ENCODE measurements at places on chromosomes 12 and 14.
A peak's percentile ranks its signal among the peaks of the same experiment; 100 is the strongest.

DNA sequence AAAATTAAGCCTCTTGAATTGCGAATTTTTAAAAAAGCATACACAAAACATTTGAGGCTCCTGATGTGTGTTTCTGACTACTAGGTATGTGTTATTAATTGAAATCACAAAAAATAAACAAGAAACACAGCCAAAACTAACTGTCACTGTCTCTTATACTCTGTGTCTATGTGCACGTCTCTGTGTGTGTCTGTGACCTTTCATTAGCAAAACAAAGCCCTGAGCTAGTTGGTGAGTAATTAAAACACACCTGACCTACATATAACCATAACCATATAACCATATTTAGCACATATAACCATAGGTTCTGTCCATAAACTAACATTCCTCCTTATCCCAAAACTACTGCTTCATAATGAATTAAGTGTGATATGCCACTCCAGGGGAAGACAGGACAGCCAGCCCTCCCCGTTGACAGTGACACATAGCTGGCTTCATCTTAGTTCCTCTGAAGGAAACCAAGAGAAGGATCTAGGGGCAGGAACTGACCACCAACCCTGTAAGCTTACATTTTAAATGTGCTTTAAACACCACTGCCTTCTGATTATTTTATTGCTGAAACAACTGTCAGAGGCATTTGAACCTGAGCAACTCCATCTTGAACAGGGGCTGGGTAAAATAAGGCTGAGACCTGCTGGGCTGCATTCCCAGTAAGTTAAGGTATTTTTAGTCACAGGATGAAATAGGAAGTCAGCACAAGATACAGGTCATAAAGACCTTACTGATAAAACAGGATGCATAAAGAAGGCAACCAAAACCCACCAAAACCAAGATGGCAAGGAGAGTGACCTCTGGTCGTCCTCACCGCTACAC is 106.7 kb downstream of the PPP2R5E start:
- no peak for DNase-seq

GRCh38 chr12:109863847-109864712 is 16.3 kb downstream of the GLTP start:
- DNase-seq = no peak

DNA sequence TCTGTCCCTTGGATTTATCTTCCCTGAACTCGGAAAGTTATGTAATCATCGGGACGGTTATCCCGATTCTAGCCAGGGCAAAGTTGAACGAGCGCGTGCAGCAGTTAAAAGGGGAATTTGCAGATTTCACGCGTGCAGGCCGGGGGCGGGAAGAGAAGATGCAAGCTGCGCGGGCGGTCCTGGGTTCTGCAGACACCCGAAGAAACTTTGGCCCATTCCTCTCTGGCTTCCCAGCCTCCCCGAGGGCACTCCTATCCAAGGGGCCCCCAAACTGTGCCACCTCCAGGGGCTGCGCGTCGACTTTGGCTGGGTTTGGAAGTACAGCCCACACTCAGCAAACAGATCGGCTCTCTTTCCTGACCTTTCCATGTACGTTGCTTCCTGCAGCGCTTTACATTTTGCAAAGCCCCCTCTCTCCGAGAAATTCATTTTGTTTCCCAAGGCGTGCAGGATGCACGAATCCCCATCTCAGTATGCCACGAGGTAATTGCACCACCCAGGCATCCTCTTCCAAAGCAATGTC is 941 bp upstream of the PPP1CC start:
- DNase-seq = peak; percentile 54

- peak; percentile 91 for DNase-seq
Observed at GRCh38 chr14:31068235-31068634, 42.1 kb upstream of the STRN3 start.

DNA sequence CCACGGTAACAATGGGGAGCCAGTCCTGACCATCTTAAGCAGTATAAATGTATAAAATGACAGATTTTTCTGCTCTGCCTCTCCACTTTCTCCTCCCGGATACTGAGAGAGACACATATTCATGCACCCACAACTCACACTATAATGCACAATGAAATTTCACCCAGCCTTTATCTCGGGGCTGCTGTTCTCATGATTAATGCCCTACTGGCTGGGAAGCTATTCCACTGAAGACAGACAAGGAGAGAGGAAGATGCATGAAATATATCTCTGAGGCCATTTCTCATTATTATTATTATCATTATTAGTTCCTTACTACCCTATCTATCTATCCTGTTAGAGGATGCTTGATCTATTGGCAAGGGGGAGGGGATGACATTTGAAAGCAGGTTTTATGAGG is 501.7 kb downstream of the DIO2 start:
- DNase-seq = no peak

DNA sequence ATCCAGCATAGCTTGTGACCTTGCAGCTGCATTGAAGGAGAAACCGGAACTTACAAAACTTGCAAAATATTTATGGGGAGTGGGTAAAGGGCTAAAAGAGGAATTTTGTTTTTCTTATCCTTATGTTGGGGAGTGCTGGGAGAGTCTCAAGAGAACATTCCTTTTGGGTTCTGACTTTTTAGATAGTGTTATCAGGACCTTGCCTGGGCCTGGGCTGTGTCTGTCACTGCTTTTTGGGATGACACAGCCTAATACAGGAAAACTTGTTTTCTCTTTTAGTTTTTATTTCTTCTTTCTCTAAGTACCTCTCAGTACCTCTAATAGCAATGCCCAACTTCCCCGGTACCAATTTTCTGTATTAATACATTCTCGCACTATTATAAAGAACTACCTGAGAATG is 850.6 kb downstream of the RPS29 start:
- no peak for DNase-seq

DNA sequence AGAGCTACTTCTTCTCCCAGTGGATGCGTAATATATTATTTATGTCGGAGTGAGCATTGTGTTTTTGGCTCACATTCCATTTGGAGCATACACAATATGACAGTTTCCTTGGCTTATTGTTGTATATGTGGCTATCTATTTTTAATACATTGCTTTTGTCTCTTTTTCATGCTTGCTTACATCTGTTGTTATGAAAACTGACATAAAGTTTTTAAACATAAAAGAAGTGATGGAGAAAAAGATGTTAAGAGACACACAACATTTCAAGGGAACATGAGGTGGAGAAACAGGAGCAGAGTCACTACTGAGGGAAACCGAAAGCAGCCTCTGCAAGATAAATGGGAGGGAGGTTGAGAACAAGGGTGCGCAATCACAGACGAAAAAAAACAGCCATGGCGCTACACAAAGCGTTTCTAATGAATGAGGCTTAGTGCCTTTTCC is 228.4 kb upstream of the NPAS3 start:
- peak; percentile 12 for DNase-seq

GRCh38 chr14:104361101-104361591 is 218.4 kb upstream of the C14orf180 start:
- no peak for DNase-seq

- DNase-seq = peak; percentile 16
Observed at GRCh38 chr12:105018012-105018411, 31.9 kb downstream of the NOPCHAP1 start.

DNA sequence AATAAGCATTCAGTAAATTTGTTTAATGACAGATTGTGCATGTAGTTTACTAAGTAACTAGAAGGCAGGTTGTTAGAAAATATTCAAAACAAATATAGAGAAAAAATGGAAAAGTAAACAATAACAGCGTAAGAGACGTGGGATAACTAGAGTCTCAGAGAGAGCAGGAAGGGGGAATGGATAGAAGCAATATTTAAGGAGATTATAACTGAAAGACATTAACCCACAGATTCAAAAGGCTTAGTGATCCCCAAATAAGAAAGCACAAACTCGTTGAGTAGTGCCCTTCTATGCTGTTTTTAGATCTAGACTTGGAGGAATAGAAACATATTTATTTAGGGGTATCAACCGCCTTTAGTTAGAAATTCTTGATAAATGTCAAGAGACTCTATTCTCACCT is 169.7 kb upstream of the RGS6 start:
- DNase-seq = no peak

DNA sequence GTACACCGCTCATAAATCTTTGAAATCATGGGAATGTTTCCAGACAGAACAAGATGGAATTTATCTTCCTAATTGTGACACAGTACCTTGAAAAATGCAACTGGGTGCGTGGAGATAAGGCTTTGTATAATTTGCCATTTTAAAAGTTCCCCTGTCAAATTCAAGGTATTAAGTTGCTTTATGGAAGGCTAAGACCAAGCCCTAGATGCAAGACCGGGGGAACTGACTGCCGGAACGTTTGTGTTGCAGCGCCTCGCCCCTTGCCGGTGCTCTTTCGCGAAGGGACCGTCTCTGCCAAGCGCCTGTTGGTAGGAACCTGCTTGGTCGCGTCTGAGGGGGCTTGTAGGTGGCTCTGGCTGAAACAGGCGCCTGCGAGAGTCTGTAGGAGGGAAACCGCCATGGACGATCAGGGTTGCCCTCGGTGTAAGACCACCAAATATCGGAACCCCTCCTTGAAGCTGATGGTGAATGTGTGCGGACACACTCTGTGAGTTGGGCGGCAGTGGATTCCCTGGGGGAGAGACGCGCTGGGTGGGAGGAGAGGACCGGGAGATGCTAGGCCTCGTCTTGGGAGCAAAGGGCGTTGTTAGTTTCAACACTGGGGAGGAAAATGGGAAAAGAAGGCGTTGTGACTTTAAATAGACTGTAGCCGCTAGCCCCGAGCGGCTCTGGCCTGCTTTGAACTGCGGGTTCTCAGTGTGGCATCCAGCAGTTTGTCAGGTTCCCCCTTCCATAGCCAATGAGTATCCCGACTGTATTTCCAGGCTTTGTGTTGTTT is at the start of gene MNAT1:
Gene MNAT1, plus strand, starts transcription at position 297 of the 778 bp plus-strand sequence. Its CDS starts 102 bp downstream, at position 399.
- DNase-seq = peak; percentile 69

DNA sequence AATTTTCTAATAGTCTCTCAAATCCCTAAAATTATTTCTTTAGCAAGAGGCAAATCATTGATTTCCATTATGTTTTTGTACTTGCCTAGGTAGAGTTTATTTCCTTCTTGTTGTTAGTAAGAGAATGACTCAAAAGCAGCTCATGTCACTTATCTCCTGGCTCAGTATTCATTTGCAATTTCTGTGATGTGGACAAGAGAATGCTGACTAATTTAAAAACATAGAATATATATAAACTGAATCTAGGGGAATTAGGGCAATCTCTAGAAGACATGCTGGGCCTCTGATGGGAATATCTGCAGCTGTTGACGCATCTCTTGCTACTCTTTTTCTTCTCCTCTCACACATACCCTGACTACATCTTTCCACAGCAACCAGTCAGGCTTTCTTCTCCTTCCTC is 130.8 kb upstream of the PRKD1 start:
- DNase-seq = no peak

DNA sequence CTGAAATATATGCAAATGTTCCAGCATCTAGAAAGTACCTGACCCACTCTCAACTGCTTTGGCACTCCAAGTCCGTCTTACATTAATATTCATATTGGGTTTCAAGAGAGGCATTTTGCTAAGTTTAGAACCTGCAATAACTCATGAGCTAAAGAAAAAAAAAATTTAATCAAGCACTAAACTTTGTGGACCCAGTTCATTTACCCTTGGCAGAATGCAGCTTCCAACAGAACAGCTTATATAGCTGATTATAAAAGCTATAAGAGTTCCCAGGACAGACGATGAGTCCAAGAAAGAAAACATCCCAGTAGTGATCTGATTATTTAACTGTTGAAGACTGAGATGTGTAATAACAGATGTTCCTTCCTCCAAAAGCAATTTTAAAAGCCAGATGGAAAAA is 592.0 kb downstream of the KCNH5 start:
- DNase-seq = no peak

- no peak for DNase-seq
Observed at GRCh38 chr14:22981876-22982476, 375 bp downstream of the AJUBA start.

- DNase-seq = peak; percentile 41
Observed at GRCh38 chr12:65907513-65907912, 83.2 kb downstream of the HMGA2 start.

Measured in suppressor macrophage treated with lipopolysaccharide for 4 hours (primary cell).